ENCODE measurements at places on chromosomes 1 and 21.

DNA sequence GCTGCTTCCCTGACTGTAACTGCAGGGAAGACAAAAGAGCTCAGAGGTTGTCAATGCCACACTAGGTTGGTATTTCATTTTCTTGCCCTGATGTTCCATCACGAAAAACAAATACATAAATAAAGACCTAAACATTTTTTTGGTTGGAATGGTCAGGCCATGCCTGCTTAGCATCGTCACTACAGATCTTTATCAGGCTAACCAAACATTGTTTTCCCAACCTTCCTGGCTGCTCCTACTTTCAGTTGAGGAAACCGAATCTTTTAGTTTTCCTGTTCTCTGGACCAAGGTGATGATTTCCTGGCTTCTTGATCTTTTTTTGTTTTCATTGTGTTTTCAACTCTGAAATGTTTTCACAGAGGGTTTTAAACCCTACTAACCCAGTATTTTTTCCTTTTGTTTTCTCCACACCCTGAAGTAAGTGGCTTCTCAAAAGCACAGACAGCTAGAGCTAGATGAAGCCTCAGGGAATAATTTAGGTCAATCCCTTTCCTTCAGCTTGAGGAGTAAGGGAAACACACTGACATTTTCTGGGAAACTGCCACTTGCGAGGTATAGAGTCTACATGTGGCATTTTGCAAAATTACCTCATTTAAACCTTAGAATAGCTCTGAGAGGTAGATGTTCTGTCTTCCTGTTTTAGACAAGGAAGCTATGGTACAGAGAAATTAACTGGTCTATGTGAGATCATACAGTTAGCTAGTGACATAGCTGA is 67.2 kb upstream of the CNN3 start:
- DNase-seq, result no peak

GRCh38 chr1:245330951-245331350 is 176.2 kb downstream of the KIF26B start:
- no peak for DNase-seq

- no peak for DNase-seq
Observed at GRCh38 chr1:166086113-166086883, 80.5 kb downstream of the FAM78B start.

DNA sequence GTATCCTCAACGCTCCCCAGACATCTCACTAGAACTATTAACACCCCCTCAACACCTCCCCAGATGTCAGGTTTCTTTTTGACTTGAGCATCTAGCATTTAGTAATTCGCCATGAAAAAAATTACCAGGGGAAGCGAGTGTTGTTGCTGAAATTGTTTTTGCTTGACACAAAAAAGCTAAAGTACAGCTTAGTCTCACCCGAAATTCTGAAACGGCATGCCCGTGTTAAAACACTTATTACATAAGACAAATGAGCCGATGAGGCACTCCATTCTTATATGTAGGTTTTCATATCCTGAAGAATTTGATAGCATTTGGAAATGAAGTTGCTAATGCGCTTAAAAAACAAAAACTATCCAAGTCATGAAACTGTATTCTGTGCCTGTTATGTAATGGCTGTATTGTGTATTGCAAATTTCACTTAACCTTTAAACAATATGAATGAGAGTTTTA is 1.3 kb upstream of the NRIP1 start:
- DNase-seq, result no peak

DNA sequence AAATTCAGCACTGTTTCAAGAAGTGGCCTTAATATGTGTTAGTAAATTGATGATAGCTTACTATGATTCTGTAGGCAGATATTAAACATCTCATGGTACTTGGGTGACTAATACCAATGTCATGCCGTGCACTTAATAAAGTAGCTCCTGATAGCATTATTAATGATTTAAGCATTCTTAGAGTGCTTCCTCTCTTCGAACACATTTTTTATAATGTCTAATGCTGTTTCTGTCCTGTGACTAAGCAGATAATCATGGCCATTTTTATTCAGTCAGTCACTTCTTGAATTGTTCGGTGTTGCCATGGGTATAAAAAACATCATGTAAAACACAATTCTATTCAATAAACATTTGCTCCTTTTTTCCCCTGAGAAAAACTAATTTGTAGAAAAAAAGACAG is 804.6 kb upstream of the ADGRL4 start:
- DNase-seq, result no peak

GRCh38 chr1:24043345-24044032 is 63.4 kb upstream of the SRSF10 start:
- DNase-seq, result no peak

DNA sequence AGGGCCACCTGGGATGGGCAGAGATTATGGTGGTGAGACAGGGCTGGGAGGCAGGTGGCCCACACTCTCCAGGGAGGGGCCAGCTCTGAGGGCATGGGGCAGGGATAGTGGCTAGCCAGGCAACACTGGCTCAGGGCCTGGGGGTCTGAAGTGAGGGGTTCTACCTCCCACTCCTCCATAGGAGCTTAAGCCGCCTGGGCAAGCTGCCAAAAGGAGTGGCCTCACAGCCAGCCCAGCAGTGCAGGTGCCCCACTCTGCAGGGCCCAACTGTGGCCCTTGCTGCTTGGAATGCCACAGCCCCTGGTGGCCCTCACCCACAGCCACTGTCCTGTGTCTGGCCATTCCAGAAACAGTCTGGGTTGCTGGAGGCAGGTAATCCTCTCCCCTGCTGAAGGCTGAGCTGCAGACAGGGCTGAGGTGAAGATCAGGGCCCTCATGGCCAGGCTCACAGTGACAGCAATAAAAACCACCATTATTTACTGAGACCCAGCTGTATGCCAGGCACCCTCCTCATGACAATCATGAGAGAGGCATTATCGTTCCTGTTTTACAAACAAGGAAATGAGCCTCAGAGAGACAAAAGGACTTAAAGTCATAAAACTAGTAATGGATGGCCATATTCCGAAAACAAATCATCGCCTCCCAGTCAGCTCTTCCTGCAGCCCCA is 31.0 kb downstream of the KIF21B start:
- DNase-seq, result no peak

DNA sequence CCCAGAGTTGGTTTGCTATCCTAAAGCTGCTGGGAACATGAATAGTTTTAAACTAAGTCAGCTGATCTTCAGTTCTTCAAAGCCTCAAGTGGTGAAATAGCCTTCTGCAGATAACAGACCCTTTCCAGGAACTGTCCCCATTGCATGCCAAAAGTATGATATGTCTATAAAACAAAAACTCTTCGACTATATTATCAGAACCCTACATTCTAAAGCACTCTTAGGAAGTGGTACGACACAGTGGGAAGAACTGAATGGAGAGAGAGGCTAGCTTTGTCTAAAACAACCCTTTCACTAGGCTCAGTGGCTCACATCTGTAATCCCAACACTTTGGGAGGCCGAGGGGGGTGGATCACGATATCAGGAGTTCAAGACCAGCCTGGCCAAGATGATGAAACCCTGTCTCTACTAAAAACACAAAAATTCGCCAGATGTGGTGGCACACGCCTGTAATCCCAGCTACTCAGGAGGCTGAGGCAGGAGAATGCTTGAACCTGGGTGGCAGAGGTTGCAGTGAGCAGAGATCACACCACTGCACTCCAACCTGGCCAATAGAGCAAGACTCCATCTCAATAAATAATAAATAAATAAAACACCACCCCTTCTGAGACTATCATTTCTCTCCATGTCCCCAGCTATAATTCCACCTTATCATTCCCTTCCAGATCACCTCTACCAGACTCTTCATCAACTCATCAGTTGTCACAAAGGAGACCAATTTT is 2.2 kb upstream of the FRRS1 start:
- no peak for DNase-seq

DNA sequence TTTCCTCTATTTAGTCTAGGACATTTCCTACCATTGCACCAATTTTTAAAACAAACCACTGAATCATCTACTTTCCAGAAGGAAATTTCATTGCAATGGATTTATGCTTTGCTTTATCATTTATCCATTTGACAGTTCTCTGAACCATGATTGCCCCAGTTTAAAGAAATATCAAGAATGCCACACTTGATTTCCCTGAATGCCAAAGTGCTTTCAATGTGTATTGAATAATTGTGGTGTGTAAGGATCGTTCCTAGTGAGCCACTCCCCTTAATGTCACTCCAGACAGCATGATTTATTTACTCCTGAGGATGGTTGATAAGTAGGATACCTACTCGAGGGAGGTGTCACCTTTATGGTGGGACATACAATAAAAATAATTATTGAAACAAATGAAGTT is 169.6 kb downstream of the RYR2 start:
- DNase-seq, result no peak

GRCh38 chr1:119323216-119323982 is 45.2 kb upstream of the HAO2 start:
- DNase-seq, result peak; percentile 68

- no peak for DNase-seq
Observed at GRCh38 chr1:156594190-156594589, 2.6 kb downstream of the NAXE start.

DNA sequence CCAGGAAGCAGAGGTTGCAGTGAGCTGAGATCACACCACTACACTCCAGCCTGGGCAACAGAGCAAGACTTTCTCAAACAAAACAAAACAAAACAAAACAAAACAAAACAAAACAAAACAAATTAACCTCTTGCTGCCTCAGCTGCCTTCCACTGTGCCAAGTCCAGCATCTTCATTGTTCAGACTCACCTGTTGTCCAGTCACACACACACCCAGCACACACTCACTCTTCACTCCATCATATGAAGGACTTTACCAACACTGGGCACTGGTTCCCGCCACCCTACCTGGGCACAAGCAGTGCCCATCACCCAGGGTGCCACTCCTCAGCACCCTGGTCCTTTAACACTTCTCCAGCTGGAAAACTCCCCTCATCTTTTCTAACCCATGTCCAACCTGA is 14.6 kb downstream of the PYCR2 start:
- DNase-seq, result no peak

GRCh38 chr1:203682473-203683383 is 56.1 kb downstream of the ATP2B4 start:
- DNase-seq, result no peak

GRCh38 chr1:56540467-56540866 is 38.9 kb downstream of the PLPP3 start:
- no peak for DNase-seq

DNA sequence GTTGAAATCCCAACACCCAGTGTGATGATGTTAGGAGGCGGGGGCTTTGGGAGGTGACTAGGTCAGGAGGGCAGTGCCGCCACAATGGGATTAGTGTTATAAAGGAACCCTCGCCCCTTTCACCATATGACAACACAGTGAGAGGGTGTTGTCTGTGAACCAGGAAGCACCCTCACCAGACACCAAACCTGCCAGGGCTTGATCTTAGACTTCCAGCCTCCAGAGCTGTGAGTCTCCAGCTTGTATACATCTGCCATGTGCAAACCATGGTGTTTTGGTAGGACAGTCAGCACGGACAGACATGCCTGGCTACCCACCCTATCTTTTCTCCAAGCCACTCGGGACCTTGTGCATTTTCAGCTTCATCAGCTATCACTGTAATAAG is 4.0 kb downstream of the TRIM11 start:
- DNase-seq, result no peak

DNA sequence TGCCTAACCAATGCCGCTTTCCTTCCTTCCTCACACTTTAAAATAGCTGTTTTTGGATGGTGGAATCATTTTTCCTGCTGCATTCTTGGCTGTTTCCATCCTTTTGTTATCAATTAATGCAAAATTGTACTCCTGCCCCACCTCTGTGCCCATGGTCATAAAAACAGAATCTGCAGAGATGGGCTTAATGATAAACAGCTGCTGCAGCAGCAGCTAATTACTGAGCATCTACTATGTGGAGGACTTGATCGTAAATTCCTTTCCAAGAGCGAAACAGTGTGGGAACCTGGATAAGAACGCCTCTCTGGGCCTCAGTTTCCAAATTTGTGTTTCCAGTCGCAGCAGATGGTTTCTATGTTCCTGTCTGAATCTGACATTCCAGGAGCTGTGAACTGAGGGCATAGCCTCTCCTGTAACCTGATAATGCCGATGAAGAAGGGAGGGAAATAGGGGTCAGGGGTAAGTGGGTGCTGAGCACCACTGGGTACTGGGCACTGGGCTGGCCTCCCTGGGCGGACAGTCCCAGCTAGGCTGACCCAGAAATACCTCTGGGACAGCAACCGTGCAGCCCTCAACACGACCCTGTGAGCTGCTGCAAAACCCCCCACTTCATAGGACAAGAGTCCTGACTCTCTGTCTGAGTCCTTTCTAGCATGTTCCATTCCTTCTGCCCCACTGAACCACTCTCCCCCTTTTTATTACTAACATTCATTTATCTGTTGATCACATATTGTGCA is 121.7 kb downstream of the DMRTB1 start:
- no peak for DNase-seq

DNA sequence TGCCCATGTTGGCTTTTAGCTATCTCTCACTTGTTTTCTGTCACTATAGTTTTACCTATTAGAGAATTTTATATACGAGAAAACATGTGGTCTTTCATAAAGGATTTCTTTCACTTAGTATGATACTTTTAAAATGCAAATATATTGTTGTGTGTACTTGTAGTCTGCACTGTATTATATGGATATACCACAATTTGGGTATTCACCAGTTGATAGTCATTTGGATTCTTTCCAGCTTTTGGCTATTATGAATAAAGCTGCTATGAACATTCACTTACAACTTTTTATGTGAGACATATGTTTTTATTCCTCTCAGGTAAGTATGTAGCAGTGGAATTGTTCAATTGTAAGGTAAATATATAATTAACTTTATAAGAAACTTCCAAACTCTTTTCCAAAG is 441.5 kb downstream of the GPATCH2 start:
- no peak for DNase-seq

DNA sequence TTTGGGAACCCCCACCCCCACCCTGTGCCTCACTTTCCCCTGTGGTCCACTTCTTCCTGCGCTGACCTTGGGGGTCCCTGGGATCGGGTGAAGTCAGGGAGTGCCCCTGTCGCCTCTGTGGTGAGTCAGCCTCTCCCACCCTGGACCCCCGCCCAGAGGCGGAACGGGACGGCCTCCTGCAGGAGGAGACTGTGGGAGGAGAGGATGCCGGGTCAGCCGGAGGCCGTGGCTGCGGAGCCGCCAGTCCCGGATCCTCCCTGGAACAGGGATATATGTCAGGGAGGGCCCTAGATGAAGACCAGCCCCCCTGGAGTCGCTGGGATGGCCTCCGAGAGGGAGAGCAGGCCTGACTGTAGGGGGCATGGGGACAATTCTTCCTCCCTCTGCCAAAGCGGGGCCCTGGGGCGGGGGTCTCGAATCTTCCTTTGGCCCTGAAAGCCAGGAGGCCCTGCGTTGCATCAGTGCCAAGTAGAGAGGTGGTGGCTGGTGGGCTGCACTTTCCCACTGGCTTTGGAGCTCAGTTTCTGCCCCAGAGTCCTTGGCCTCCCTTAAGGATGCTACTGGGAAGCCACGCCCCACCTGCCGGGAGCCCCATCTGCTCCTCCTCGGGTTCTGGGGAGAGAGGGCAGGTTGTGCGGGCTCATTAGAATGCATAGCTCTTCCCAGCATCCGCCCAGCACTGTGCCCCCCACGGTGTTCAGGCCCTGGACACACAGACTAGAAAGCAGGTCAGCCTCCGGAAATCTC is 930 bp downstream of the ARHGEF10L start:
- DNase-seq, result no peak

GRCh38 chr21:36698385-36698980 is 432 bp upstream of the SIM2 start:
- peak; percentile 37 for DNase-seq
